ENCODE measurements at places on chromosomes 12 and 14. TPM values are rescaled to one million over a fixed set of nuclear protein-coding genes. Genes with fewer than 3 reads are reported as not detected.
A peak's percentile ranks its signal among the peaks of the same experiment; 100 is the strongest.

- DNase-seq, result no peak
These were observed 214.3 kb upstream of the CDKN3 start for GRCh38 chr14:54182419-54183045.

GRCh38 chr14:75234173-75235115 lies 44.2 kb upstream of the FOS start:
- peak; percentile 73 for DNase-seq

DNA sequence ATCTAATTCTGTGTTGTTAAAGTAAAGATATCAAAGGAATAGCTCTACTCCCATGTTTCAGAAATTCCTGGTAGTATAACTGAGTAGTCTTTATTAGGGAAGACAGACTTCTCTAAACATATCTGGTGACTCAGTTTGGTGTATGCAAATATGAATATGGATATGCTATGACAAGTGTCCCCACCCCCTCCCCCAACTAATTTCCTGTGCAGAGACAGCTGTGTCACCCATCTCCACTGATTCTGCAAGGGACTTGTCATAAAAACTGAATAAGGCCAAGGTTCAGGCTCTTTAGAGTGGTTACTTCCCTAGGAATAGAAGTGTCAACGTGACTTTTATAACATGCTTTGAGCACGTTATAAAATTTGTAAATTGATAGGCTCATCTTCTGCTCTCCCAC lies 429.1 kb downstream of the DAD1 start:
- no peak for DNase-seq

GRCh38 chr14:99040052-99040451 lies 231.9 kb downstream of the BCL11B start:
- DNase-seq, result no peak

Gene CPNE6
- total RNA-seq, result not detected

- no peak for DNase-seq
These were observed 167.4 kb downstream of the TMTC3 start for GRCh38 chr12:88309546-88309945.

- no peak for DNase-seq
These were observed 12.4 kb upstream of the SYNDIG1L start for GRCh38 chr14:74438351-74438915.

Gene GALNT6
- total RNA-seq, result 6.1 TPM

DNA sequence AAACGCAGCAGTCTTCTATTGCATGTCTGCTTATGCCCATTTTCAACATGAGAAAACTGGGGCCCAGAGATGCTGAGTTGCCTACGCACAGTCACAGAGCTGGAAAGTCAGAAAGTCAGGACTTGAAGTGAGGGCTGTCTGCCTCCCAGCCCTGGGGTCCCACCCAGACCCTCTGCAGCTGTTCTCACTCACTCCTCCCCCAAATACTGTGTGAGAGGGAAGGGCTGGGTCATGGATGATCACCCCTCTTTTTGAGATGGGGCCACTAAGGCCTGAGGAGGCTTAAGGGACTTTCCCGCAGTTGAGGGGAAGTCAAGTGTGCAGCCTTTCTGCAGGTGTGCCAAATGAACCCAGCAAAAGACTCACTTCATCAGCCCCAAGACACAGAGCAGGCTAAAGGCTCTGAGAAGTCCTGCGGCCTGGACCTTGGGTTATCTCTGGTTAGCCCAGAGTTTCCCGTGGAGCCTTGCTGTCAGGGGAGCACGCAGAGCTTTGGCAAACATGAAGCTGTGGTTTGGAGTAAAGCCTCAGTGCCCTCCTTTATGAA lies 18.7 kb downstream of the DTX1 start:
- DNase-seq, result no peak

Gene NELL2
- not detected for total RNA-seq

Gene CIDEB
- total RNA-seq, result 0.31 TPM

GRCh38 chr14:102058961-102059360 lies 27.9 kb downstream of the HSP90AA1 start:
- no peak for DNase-seq

- DNase-seq, result no peak
These were observed 68.8 kb downstream of the EXOC5 start for GRCh38 chr14:57199921-57200320.

DNA sequence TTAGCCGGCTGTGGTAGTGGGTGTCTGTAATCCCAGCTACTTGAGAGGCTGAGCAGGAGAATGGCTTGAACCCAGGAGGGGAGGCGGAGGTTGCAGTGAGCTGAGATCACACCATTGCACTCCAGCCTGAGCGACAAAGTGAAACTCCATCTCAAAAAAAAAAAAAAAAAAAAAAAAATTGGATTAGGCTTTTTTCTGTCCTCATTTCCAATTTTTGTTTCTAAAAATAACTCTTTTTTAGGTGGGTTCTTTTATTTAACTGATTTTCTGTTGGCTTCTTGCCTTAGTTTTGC lies 863.7 kb downstream of the LRFN5 start:
- DNase-seq, result no peak

DNA sequence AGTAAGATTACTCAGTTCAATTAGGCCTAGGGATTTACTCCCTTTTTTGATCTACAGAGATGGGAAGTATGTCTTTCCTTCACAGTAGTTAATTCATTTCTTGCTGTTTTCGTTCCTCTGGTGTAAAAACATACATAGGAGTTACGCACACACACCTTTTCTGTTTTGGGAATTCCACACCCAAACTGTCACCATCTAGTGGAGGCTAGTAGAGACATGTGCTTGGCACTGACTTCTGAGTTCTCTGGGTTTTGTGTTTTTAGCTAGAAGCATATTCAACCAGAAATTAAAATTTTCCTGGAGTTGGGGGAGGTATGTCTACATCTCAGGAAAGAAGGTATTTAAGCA lies 1.4 kb downstream of the SUSD6 start:
- DNase-seq, result peak; percentile 35

GRCh38 chr12:76680940-76681339 lies 83.0 kb upstream of the ZDHHC17 start:
- DNase-seq, result no peak
